GM13976 (cell line): ENCODE measurements at places on chromosomes 6 and 20.

- DNase-seq, result no peak
Observed at GRCh38 chr6:131210469-131210868, 75.2 kb downstream of the AKAP7 start.

DNA sequence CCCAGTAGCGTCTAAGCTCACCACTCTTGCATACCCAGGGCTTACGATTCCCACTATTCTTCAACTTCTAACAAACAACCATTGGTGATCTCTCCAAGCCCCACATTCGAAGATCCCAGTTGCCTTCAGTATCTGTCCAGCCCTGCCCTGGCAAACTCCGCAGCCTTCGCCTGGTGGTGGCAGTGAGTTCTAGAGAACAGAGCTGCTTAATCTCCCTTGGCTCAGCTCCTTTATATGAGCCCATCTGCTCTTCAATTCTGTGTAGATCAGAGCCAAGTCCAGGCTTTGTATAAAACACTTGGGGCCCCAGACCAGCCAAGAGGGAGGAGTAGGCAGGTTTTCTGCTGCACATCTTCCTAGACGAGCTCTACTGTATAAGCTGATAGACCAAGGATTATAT, 193.3 kb downstream of the PHACTR1 start:
- no peak for DNase-seq

DNA sequence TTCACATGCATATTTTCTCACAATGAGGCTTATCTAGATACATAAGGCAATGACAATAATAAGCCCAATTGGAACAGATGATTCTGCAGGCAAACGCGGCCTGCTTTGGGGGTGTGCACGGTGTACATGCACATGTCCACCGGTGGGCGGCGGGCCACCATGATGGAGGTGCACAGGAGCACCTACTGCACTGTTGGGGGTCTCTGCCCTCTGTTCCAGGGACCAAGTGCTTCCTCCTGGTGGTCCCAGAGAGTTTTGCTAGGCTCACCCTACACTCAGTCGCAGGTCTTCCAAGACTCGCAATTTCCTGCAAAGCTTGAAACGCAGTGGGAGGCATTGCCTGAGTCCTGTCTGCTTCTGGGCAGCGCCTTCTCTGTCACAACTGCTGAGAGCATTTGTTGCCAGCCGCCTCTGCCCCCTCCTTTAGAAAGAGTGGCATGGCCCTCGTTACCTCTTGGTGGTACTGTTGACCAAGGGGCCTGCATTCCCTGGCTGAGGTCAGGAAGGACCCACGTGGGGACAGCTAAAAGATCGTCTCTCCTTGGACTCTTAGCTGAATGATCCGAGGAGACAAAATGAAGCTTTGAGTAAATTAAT, 135.3 kb downstream of the ERMARD start:
- DNase-seq, result no peak

DNA sequence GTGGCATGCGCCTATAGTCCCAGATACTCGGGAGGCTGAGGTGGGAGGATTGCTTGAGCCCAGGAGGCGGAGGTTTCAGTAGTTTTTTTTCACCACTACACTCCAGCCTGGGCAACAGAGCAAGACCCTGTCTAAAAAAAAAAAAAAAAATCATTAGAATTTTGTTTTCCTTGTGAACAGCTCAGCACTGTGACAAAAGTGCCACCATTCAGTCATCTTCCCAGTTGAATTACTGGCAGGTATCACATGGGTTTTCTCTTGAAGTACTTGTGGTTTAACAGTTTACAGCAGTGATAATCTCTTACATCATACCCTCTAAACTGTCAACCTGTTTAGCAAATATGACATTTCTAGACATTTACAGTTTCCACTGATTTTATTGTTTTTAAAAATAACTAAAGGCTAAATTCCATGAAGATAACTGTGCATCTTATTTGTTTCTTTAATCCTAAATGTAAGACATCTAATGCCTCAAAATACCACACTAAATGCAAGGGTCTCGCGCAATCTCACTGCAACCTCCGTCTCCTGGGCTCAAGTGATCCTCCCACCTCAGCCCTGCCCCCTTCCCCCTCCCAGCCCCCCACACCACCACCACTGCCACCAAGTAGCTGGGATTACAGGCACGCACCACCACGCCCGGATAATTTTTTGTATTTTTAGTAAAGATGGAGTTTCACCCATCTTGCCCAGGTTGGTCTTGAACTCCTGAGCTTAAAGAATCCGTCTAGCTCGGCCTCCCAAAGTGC, 7.0 kb downstream of the TRPC4AP start:
- DNase-seq, result no peak

DNA sequence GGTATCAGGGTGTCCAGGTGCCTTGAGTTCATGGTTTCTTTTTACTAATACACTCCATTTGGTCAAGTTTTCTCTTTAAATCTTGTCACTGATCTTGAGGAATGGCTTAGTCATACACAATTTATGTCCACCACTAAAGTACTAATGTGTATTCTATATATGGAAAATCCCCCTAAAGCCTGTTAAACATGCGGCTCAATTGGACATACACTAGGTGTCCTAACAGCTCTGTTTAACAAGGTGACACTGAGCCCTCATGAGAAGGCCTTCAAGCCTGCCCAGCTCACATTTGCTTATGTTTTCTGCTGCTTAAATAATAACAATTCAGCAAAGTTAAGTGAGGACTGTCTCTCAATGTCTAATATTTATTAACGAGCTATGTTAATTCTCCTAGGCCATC, 31.5 kb downstream of the PDE7B start:
- DNase-seq, result no peak

DNA sequence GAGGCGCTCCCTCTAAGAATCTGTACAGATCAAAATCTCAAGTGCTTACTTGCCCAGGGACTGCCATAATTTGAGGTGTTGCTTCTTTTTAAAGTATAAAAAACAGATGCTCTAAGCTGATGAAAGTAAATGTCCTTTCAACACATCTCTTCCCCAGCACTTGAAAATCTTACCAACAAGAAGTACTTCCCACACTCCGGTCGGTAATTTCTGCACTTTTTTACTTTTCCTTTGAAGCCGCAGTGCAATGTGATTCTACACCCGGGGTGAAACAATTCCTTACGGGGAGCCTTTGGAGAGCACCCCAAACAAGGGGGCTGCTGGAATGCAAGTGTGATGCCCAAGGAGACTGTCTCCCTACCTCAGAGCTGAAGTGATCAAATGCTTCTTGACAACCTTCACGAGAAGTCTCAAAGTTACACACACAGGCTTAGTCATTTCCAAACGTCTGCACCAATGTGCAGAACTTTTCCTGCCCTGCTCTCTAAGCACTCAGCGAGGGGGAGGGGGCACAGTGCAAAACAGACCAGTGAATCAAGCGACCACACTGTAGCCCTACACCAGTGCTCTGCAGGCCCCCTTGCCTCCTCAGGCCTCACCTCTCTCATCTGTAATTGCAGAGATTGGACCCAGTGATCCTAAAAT, 56.7 kb downstream of the ATXN1 start:
- no peak for DNase-seq

GRCh38 chr6:144161975-144162374, 11.7 kb downstream of the STX11 start:
- DNase-seq, result no peak

GRCh38 chr6:16950302-16950701, 151.5 kb upstream of the STMND1 start:
- no peak for DNase-seq

DNA sequence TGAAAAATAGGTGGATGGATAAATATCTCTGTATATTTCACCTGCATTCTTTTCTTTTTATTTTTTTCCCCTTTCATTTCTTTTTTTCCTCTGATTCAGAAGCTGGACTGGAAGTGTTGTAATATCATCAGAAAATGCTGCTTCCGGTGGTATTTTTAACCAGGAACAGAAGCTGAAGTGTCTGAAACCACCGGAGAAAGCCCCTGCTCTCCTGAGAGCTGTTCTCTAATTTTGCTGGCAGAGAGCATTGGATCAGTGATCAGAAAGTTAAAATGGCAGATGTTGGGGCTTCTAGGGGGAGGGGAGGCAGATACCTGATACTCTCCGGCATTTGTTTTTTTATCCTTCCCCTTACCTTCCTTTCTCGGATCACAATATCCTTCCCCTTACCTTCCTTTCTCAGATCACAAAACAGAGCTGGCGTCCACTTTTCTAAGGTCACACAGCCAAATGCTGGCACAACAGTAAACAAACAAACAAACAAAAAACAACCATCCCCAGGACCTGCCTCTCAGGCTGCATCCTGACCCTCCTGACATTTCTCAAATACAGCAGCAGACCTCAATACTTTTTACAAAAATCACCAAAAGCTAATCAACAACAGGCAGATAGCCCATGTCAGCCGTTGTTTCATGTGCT, 143.2 kb upstream of the ZNF217 start:
- peak; percentile 50 for DNase-seq

- no peak for DNase-seq
Observed at GRCh38 chr6:124986164-124986563, 23.9 kb downstream of the RNF217 start.

DNA sequence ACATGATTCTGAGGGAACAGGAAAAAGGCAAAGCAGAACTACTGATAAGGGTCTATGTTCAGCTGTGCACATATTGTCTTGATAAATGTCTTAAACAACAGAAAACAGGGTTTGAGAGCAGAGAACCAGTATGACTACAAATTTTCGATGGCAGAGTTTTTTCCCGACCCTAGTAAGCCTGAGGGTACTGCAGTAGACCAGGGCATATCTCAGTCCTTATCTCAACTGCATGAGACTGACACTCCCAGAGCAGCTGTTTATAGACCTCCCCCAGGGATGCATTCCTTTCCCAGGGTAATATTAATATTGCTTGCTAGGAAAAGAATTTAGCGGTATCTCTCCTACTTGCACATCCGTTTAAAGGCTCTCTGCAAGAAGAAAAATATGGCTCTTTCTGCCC, 1176.8 kb upstream of the ADGRB3 start:
- no peak for DNase-seq

DNA sequence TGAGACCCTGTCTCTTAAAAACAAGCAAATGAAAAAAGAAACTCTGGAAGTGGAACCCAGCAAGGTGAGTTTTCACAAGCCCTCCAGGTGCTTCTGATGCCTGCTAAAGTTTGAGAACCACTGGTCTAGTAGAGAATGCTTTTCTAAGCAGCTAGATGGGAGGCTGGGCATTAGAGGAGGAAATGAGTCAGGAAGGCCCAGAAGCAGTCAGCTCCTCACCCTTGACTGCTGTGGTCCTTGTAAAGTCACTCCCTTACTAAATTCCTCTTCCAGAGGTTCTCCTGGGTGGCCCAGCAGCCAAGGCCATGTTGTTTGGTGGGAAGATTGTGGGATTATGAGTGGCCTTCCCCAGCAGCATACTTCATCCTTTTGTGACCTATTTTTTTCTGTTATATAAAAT, 52.0 kb upstream of the FYN start:
- no peak for DNase-seq

- DNase-seq, result no peak
Observed at GRCh38 chr20:37397076-37397953, 51.4 kb downstream of the SRC start.

DNA sequence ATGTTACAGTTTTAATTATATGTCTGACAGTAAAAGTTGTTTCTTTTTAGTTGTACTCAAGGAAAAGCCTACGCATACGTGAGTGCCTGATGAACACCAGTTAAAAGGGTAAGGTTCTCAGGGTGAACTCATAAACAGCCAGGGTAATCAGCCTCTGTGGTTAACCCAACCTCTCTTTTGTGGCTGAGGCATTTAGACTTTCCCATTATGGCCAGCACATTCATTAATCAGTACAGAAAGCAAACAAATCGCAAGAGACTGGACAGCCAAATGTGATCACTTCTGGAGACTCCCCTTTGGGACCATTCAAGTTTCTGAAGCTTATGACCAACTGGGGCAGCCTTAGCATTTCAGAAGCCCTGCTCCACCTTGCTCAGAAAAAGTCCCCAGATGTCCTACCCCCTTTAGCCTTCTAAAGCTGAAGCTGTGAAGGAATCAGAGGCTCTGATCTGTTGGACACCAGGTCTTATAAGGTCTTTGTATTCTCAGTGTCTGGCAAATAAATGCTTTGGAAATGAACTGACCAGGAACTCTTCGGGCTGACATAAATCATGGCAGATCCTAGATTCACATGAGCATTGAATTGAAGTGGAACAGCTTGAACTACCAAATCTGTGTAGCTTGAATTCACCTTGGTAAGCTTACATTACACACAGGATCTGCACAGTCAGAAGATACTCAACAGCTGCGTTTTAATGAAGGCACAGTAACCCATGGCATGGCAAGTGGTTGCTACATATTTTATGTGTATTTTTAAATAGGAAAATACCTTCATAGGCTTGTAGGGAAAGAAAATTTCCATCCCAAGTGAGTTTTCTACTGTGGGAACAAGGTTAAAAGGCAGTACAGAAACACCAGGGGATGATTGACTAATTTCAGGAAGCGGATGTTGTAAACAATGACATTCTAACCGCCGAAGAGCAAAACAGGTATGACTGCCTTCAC, 18.7 kb downstream of the IL20RA start:
- DNase-seq, result no peak

GRCh38 chr20:3603108-3603507, 60.1 kb downstream of the GFRA4 start:
- DNase-seq, result no peak

GRCh38 chr20:57210054-57210910, 56.2 kb downstream of the BMP7 start:
- no peak for DNase-seq

GRCh38 chr6:29319931-29320330, 18.4 kb downstream of the OR14J1 start:
- DNase-seq, result no peak

- DNase-seq, result no peak
Observed at GRCh38 chr6:12958052-12958706, 241.6 kb downstream of the PHACTR1 start.

- DNase-seq, result no peak
Observed at GRCh38 chr6:42203183-42203582, 8.4 kb upstream of the GUCA1B start.

GRCh38 chr20:19026121-19026878, 186.1 kb upstream of the SLC24A3 start:
- DNase-seq, result peak; percentile 66

GRCh38 chr6:130113201-130113710, 94.9 kb downstream of the L3MBTL3 start:
- no peak for DNase-seq

DNA sequence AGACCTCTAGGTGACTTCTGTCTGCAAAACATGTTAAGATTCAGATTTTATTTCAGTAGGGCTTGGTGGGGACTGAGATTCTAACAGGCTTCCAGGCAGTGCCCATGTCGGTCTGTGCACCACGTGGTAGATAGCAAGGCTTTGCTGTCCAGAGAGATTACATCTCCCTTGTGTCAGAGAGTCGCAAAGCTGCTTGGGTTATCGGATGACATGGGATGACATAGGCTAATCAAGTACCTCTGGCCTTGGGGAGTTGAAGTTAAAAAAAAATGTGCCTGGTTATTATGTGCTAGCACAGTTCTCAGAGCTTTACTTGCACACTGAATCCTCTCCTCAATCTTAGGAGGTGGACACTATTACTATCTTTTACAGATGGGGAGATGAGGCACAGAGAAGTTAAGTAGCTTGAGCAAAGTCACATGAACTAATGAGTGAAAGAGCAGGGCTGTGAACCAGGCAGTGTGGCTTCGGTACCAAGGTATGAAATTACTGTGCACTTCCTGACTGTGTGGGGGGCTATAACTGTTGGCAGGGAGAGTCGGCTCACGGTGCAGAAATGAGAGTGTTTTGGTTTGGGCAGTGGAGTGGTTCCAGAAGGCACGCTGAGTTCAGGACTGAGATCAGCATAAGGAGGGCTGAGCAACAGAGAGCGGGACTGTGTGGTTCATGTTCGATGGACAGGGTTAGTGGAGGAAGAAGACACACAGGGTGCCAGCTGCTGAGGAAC, 41.1 kb downstream of the FARS2 start:
- peak; percentile 34 for DNase-seq
